ENCODE measurements at places on chromosomes 11 and 22. TPM values are rescaled to one million over a fixed set of nuclear protein-coding genes. Genes with fewer than 3 reads are reported as not detected.

- no peak for DNase-seq
These were observed 447.3 kb downstream of the NTM start for GRCh38 chr11:131817687-131818188.

- DNase-seq: no peak
These were observed 55.8 kb downstream of the ELFN2 start for GRCh38 chr22:37371491-37371890.

DNA sequence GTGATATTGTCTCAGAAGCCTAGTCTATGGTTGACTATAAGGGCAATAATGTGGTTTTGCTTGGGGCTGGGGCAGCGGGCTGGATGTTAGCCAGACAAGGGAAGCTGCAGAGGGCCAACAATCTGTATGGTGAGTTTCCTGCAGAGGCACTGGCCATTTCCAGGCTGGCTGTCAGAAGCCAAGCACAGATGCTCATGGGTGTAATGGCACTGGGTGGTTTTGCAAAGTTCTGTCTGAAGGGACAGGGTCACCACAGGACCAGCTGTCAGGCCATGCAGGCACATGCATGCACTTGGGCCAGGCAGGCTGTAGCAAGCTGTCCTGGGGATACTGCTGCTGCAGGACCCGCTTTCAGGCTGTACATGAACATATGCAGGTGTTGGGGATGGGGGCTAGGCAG is 41.7 kb upstream of the MUC15 start:
- no peak for DNase-seq

GRCh38 chr11:118056806-118057205 is 20.1 kb upstream of the TMPRSS4 start:
- no peak for DNase-seq

DNA sequence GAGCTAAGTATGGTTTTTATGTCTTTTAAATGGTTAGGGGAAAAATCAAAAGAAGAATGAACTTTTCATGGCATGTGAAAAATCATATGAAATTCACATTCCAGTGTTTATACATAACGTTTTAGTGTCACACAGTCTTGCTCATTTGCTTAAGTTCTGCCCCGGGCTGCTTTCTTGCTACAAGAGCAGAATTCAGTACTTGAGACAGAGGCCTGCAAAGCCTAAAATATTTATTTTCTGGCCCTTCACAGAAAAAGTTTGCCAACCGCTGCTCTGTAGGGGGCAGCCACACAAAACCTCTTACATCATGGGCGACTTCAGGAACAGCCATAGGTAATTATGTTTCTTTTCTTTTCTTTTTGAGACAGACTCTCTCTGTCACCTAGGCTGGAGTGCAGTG is 1.0 kb upstream of the ATG2A start:
- no peak for DNase-seq

DNA sequence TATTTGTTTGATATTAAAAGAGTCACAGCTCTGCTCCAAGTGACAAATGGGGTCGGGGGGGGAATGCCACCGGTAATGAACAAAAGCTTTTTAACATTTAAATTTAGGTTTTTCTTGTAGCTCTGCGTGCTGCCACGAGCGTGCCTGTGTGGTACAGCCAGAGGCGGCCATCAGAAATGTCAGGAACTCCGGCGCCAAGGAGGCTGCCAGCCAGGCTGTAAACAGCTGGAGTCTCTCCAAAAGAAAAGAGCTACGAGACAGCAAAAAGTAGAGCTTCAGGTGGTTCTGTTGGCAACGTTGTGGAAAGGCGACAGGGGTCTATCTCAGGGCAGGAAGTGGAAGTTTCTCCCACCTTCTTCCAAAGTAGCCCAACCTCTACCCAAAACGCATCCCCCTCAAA is 532.8 kb downstream of the OPCML start:
- DNase-seq: no peak

- DNase-seq: peak; percentile 33
These were observed 18.5 kb downstream of the PLA2G6 start for GRCh38 chr22:38162881-38163843.

DNA sequence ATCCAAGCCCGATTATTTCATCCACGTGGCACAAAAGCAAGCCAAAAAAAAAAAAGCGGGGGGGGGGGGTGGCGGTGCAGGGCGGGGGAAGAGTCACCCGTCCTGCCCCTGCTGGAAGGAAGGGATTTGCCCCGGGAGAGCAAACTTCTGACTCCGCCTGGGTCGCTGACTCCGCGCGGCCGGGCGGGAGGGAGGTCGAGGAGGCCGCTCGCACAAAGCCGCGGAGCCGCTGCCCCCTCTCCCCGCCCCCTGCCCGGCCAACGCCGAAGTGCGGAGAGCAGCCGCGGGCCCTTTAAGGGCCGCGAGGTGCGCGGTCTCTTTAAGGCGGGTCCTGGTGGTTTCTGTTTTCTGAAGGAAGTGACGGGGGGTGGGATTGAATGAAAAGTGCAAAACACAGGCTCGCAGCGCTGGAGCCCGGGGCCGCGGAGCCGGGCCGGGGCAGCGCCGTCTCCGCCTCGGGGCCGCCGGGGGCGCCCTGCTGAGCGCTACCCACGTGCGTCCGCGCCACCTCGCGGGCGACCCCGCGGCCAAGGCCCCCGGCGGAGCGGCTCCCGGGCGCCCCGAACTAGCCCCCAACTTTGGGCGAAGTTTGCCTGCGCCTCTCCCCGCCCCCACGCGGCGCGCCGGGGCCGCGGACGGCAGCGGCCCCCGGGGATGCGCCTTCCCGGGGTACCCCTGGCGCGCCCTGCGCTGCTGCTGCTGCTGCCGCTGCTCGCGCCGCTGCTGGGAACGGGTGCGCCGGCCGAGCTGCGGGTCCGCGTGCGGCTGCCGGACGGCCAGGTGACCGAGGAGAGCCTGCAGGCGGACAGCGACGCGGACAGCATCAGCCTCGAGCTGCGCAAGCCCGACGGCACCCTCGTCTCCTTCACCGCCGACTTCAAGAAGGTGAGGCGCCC is at the start of gene OAF:
TSS of gene OAF (plus strand) at position 407 of the 896 bp plus-strand sequence. CDS start at position 655, 248 bp downstream.
- DNase-seq: peak; percentile 61

DNA sequence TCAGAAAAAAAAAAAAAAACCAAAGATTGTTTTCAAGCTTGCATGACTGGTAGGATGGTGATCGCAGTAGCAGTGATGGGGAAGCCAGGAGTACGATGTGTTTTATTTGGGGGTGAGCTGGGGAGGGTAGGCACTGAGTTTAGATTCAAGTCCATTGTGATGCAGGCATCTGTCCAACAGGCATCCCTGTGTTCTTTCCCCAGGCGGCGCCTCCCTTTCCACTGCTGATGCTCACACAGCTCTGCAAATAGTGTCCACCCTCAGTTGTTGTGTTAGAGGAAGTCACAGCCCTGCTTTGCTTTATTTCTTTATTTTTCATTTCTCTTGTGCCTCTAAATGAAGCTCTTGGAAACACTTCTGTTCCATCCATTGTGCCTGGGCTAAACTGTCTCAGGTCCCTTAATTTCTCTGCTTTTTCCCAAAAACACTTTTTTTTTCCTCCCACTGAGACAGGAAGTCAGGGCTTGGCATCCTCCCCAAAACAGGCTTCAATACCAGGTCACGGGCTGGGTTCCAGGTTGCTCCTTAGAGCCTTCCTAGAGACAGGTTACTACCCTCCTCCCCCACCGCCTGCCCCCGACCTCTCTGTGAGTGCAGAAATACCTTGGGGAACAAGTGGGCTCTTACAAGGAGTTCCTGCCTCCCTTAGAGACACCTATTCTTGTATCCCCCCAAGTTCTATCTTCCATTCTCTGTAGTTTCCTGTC is 38.6 kb upstream of the HSPA8 start:
- DNase-seq: no peak

Gene SLC43A3
- total RNA-seq: 247 TPM

- no peak for DNase-seq
These were observed 2.6 kb upstream of the SLC22A24 start for GRCh38 chr11:63146581-63146980.

DNA sequence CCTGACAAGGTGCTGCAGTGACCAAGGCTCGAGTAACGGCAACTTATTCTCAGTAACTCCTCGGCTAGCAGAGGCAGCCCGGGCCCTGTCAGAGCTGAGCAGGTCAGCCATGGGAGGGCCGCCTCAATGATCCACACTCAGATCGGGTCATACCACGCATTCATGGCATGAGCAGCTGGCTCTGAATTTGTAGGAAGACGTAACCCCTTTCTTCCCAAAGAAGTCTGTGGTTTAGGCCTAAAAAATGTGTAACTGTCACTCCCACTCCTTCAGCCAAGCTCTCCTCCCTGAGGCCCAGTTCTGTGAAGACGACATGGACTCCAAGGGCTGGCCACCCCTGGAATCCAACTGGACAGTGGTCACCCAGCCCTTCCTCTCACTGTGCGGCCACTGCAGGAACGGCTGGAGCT is 30.0 kb downstream of the PPP2R1B start:
- DNase-seq: no peak

- DNase-seq: peak; percentile 41
These were observed 772 bp downstream of the TBC1D10C start for GRCh38 chr11:67404515-67405195.

Gene MRGPRE
- total RNA-seq: not detected

DNA sequence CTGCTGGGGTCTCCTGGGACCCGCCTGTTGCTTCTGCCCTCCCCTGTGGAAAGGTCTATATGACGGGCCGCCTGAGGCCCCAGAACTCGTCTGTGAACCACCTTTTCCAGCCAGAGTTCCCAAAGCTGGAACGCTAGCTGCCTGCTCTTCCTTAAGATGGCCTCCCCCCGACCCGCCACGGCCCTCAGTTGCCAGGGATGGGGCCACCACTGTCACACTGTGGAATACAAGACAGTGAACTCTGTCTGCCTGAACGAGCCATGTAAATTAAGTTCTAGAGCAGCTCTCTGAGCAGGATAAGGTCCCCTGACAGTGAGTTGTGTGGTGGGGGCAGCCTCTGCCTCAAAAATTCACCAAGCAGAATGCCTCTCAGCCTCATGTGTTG is 10.3 kb downstream of the CHADL start:
- DNase-seq: no peak

Gene POU2AF2
- not detected for total RNA-seq

DNA sequence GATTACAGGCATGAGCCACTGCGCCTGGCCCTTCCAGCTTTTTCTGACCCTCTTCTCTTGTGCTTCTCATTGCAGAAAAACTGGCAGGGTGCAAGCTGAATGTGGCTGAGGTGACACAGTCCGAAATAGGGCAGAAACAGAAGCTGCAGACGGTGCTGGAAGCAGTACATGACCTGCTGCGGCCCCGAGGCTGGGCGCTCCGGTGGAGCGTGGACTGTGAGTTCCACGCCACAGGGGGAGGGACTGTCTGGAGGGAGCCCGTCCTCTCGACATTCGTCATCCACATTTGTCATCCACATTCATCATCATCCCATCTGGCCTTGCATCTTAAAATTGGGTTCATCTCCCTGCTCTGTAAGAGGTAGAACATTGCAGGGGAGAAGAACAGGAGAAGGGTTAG is 49.3 kb upstream of the PARVG start:
- no peak for DNase-seq

Gene NNMT
- total RNA-seq: not detected

DNA sequence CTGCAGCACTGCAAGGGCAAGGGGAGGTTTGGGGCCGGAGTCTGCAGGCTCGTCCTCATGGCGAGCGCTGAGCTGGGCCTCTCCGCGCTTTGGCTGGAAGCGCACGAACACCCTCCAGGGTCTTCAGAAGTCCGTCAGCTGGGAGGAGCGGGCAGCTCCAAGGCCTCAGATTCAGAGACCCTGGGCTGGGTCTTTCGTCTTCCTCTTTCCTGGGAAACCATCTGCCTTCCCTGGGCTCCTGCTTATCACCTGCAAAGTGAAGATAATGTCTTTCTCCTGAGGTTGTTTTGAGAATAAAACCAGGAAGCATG is 525.6 kb downstream of the BRD1 start:
- no peak for DNase-seq

Gene KCNJ4
- not detected for total RNA-seq

Gene OR51M1
- not detected for total RNA-seq

Gene BSX
- not detected for total RNA-seq

DNA sequence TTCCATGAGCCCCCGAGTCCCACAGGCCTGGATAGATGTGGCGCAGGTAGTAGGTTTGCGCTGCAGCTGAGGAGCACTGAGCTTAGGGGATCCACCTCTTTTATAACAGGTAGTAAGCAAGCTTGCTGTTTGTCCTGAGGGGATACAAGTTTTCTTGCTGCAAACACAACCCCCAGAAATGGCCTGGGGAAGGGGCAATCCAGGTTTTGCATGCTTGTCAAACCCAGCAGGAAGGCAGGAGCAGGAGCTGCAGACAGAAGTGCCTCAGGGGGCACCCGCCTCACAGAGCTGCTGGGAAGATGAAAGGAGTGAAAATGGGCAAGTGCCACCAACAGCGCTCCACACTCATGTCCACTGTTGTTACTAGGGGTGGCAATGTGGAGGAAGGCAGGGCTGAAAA is 18.5 kb downstream of the APOL5 start:
- no peak for DNase-seq

DNA sequence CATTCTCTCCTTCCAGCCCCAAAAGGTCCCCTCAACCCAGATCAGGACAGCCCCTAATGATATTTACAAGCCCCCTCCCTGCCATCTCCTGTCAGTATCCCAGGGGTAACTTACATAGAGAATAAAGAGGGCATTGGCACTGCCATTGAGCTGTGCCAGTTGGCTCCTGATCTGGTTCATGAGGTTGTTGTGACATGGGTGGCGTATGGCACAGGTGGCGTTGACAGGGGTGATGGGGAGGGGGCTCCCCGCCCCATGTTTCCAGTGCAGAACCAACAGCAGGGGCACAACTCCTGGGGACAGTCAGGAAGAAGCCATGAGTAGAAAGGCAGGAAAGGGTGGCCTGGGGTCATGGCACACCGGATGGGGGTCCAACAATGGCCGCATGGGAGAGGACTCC is 1.9 kb downstream of the LIF start:
- no peak for DNase-seq

Gene PIK3IP1
- total RNA-seq: 20.0 TPM

Gene C11orf68
- total RNA-seq: 28.6 TPM

Gene KCNJ1
- not detected for total RNA-seq

Gene MYRF
- total RNA-seq: 1.6 TPM

DNA sequence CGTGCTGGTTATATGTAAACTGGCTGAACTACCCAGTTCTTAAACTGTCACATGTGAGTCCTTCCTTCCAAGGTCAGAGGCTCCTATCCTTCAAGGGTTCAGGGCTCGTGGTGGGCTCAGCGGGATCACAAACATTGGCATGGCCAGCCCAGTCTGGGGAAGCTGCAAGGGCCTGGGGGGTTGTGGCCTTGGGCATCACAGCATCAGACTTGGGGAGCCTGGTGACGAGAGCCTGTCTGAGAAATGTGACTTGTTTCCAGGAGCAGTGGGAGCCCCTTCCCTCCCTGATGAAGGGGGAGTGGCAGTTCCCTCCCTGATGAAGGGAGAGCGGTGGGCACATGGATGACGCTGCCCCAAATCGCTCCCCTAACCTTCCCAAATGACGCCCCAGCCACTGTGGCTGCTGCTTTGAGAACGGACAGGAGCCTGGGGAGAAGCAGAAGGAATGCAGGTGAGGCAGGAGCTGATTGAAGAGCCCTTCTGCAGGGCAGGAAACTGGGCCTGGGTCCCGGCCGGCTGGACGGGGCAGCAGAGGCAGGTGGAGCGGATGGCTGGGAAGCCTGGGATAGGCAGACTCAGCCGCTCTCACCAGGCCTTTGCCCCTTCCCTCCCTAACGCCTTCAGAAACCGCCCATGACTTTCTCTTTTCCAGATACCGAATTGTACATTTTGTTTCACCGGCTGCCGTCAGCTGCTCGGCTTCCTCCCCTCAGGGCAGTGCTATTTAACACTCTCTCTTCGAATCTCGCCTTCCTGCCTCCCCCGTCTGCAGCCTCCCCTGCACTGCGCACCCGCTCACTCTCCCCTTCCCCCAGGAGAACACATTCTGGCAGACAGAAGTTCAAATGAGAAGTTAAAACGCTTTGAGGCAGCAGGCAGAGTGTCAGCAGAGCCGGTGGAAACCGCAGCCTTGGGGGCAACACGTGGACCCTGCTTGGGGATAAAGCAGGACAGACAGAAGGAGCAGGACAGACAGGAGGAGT is 1486.7 kb downstream of the BRD1 start:
- no peak for DNase-seq

- DNase-seq: no peak
These were observed 85.6 kb upstream of the EED start for GRCh38 chr11:86158704-86159580.
